ENCODE measurements at places on chromosomes 13 and 19.

DNA sequence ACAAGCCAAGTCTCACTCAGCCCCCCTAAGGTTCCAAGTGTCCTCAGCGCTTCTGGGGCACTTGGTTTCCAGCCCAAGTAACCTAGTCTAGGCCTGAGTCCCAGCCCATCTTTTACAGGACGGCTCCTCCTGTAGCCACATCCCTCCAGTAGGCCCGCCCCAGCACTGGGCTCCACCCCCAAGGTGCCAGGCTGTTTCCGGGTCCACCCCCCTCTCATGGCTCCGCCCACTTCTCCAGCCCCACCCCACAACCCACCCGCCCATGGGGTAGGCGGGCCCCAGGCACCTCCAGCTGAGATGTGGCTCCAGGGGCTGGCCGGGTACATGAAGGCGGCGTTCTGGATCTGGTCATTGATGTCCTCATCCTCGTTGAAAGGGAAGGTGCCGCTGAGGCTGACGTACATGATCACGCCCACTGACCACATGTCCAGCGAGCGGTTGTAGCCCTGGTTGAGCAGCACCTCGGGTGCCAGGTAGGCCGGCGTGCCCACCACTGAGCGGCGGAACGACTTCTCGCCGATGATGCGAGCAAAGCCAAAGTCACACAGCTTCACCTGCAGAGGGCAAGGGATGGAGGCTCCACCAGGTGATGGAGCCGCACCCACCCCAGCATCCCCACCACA, 17.2 kb upstream of the DACT3 start:
- no peak for DNase-seq

DNA sequence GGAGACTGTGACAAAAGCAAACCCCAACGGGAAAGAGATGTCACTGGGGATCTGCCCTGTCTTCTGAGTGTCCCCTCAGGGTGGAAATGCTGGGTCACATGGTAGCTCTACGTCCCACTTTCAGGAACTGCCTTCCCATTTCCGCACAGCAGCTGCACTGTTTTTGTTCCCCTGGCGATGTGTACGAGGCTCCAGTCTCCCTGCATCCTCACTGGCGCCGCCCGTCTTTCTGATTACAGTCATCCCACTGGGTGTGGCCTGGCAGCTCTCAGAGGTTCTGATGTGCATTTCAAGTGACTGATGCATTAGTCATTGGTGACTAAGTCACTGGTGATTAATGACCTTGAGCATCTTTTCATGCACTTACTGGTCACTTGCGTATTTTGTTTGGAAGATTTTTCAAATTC, 21.2 kb downstream of the PCID2 start:
- peak; percentile 98 for DNase-seq

DNA sequence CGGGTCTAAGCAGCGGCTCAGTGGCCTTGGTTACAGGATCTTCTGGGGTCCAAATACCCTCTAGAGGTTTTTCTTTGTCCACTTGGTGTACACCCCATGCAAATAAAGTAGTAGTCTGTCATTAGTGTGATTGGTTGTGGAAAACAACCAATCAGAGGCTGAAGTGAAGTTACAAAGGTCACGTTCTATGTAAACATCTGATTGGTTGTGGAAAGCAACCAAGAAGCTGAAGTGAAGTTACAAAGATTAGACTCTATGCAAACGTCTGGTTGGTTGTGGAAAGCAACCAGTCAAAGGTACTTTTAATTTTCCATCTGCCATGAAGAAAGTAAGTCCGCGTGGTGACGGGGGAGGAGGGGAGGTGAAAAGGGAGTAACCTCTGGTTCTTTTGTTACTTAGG, 790.9 kb downstream of the UQCRFS1 start:
- no peak for DNase-seq

DNA sequence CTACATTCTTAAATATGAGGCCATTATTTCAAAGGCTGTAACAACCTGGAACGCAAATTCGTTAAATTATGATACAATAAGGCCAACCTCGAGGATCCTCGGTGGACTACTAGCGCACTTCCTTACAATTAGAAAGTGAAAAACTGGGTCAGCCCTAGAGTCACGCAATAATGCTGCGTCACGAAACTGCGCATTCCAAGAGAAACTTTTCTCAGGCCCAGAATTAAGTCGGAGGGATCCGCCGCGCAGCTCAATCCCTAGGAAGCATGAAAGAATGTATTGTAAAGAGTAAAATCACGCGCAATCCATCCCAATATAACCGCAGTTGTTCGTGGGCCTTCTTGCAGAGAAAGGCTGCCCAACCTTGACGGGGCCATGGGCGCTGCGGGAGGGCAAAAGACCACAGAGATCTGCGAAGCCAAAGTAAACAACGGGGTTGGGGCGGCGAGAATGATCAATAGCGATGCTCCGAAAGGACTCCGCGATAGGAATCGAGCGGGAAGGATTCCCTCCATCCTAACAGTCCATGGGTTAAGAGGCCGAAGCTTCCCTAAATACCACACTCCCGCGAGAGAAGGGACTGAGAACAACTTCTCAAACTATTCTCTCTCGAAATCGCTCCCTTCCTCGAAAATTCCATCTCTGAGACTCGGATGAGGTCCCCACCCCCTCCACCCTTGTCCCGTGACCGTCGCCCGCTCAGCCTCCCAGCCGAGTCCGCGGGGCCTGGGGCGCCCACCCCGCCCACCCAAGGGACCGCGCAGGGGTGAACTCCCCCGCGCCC, 564 bp downstream of the SPART start:
- peak; percentile 69 for DNase-seq

DNA sequence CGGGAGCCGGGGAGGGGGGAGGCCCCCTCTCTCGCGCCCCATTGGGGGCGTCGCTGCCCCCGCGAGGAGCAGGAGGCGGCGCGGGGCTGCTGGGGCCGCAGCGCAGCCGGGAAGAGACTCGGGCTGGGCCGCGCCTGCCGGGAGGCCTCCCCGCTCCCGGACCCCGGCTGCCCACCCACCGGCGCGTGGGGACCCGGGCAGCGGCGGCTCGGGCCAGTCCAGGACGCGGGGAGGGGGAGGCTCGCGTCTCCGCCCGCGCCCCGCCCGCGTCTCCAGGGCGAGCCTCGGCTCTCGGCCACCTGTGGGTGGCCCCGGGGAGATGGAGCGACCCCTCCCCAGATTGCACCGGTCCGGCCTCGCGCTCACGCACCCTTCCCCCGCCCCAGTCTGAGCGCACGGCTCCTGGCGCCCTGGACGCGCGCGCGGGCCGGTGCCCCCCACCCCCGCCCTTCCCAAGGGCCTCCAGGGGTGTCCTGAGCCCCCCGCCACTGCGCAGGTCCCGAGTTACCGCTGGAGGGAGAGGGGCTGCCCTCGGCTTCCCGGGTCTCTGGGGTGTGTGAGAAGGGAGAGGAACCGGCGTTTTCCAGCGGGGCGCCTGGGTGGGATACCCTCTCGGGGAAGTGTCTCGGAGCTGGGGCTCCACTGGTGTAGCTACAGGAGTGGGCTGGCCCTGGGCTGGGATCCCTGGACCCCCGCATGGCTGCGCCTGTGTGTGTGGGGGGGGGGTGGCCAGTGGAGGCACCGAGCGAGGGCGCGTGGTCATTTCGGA, 645 bp downstream of the PALM start:
- no peak for DNase-seq

DNA sequence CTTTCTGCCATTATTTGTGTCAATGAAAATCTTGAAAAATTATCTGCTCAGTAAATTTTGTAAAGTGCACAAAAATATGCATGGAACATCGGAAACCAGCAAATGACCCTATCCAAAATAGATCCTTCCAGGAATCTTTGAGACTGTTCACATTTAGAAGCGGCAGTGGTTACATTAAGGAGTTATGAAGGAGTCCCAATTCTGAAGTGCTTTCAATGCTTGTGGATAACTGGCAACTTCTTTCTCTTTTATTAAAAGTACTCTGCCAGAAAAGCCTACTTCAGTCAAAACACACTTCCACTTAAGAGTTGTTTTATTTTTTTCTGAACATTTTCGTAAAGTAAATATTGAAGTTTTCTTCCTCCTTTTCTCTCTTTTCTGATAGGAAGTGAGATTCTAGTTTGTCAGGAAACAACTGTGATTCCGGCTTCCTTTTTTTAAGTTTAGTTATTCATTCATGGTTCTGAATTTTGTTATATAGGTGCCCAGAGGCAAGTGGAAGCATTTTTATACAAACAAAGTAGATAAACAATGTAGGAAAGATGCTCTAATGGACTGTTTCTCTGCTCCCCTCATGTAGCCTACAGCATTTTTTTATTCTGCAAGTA, 83.5 kb downstream of the PCDH9 start:
- no peak for DNase-seq

DNA sequence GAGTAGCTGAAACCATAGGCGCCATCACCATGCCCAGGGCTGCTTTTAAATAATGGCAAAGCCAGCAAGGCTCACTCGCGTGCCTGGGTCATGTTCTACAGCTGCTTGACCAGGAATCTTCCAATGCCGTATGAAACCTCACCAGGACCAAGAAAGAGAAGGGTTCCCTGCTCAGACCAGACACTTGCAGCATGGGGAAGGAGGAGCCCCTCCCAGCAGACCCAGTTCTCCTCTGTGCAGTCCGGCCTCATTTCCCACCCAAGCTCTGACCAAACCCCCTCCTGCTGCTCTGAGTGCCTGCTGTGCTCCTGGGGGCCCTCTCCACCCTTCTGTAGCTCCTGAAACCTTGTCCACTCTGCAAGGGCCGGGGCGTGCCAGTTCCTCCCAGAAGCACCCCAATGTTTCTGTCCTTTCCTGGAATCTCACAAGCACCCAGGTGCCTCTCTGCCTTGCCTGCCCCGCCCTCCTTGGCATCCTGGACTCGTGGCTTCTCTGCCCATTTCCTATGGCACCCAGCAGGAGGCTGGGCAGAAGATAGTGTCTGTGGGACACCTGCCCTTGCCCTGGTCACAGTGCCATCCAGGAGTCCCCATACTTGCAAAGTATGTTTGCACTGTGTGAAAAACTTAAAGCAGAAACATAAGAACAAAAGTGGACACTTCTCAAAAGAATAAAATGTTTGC, 6.8 kb upstream of the SLC7A9 start:
- no peak for DNase-seq

DNA sequence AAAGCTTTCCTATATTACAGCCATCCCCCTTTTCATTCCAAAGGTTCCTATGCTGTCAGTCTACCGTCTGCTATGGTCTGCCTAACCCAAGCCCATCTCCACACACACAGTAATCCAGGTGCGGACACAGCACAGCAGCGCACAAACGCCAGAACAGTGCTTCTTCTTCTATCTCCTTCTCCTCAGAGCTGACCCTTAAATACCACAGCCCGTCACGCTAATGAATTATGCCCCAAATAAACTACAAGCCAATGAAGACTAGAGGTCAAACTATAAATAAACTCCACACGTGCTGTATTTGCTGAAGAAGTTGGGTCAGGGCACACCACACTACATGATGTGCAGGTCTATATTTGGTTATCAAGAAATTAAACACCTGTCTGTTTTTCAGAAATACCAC, 71.8 kb downstream of the TBC1D4 start:
- no peak for DNase-seq

- DNase-seq = no peak
These were observed 232.4 kb downstream of the SLITRK5 start for GRCh38 chr13:87903553-87903952.
